ENCODE measurements at places on chromosomes 5 and 9. TPM values are rescaled to one million over a fixed set of nuclear protein-coding genes. Genes with fewer than 3 reads are reported as not detected.
A peak's percentile ranks its signal among the peaks of the same experiment; 100 is the strongest.

DNA sequence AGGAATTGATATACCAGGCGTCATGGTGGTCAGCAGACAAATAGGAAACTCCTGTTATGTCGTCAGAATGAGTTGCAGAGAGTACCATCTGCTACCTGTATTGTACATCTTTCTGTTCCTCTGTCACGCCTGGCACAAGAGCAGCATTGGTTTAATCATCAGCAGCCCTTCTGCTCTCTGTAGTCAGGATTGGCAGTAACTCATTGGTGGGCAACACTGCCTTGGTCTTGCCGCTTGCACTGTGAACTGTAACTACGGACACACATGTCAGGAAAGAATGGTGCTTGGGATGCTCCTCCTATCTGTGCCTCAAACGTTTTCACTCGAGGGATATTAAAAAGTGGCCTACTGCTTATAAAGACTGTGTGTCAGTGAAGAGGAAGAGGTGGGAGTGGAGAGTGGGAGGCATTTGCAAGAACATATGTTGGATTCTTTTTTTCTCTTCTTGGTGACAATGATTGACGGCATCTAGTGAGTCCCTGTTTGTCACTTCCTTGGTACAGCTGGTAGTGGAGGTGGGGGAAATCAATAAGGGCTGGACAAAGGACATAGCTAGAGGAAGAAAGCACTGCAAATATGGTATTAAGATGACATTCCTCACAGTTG is 76.6 kb downstream of the F2RL2 start:
- no peak for DNase-seq
- H3K36me3 ChIP-seq, result no peaks in the 10 kb centered on the region
- H3K27me3 ChIP-seq, result no peaks in the 10 kb centered on the region
- H3K27ac ChIP-seq, result peak overlapping the region; percentile 67
- H3K4me1 ChIP-seq, result peaks cover 42% of the 10 kb centered on the region

Gene SMIM33
- total RNA-seq, result not detected

DNA sequence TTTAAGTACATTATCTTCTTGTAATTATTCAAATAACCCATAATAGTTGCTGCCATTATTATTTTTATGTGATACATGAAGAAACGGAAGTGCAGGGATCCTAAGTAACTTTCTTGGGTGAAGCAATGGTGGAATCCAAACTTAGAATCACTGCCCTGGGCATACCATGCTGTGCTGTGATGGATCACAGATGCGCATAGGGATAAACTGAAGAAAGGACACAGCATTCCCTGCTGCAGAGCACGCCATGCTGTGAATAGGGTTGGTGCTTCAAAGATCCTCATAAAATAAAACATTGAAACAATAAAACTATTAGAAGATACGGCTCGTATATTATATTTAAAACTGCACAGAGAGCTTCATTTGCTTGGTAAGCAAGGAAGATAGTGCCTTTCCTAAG is 211.7 kb upstream of the ADAMTS16 start:
- no peaks in the 10 kb centered on the region for H3K36me3 ChIP-seq
- no peak for DNase-seq
- no peaks in the 10 kb centered on the region for H3K4me1 ChIP-seq
- no peak overlapping the region for H3K4me3 ChIP-seq

DNA sequence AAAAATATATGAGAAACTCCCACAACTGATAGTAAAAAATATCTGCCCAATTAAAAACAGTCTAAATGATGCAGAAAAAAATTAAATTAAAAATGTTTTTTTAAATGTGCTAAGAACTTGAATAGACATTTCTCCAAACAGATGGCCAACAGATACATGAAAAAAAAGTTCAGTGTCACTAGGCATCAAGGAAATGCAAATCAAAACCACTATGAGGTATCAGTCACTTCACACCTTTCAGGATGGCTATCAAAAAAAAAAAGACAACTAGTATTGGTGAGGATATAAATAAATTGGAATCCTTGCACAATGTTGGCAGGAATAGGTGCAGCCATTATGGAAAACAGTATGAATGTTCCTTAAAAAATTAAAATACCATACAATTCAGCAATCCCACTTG is 16.6 kb downstream of the ZNF131 start:
- no peak for DNase-seq
- H3K4me1 ChIP-seq, result no peaks in the 10 kb centered on the region
- peaks cover 45% of the 10 kb centered on the region for H3K36me3 ChIP-seq
- no peak overlapping the region for H3K27ac ChIP-seq
- no peak overlapping the region for H3K4me3 ChIP-seq

Gene ADRB2
- total RNA-seq, result 28.0 TPM

GRCh38 chr5:172078726-172079345 is 72.4 kb upstream of the FBXW11 start:
- no peak overlapping the region for H3K4me3 ChIP-seq
- no peak overlapping the region for H3K27ac ChIP-seq
- no peaks in the 10 kb centered on the region for H3K27me3 ChIP-seq
- H3K36me3 ChIP-seq, result peaks cover 23% of the 10 kb centered on the region

Gene PRSS3
- not detected for total RNA-seq

GRCh38 chr5:107331312-107331711 is 339.4 kb downstream of the EFNA5 start:
- H3K27ac ChIP-seq, result no peak overlapping the region
- H3K4me1 ChIP-seq, result no peaks in the 10 kb centered on the region
- no peaks in the 10 kb centered on the region for H3K27me3 ChIP-seq
- H3K4me3 ChIP-seq, result no peak overlapping the region
- H3K36me3 ChIP-seq, result no peaks in the 10 kb centered on the region
- DNase-seq, result no peak

Gene PCDHGA2
- total RNA-seq, result 2.5 TPM

DNA sequence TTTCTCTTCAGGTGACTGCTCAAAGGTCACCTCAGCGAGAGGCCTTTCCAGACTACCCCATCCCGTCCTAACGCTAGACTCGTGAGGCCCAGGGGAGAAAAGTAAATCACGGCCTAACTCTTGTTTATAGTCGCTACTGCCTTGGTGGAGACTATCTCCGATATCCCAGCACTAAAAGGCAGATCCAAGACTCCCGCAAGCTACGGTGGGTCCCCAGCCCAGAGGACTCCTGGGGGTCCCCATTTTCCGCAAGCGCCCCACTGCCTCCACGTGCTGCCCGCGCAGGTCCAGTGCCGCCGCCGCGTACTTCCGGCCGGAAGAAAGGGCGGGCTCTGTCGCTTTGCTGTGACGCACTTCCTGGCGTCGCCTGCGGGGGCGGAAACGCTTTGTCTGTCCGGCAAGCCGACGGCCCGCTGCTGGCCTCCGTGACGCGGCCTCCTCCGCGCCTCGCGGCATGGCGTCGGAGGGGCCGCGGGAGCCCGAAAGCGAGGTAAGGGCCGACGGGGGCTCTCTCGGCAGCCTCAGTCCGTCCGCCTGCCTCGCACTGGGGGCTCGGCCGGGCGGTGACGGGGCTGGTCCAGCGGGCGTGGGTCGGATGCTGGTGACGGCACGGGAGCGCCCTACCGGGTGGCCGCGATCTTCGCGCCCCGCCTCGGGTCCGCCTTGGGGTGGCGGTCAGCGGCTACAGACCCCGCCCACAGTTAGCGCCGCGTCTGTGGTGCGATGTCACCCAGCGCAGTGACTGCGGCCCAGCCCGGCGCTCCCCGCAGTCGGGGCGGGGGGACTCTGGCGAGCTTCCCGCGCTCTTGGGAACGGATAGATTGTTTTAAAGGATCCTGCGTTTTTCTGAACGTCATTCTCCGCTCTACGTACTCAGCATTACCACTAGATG is at the start of gene SECISBP2:
SECISBP2 (plus strand) TSS at position 378 of the 892 bp plus-strand sequence; CDS start at position 455, 77 bp downstream.
- peaks cover 26% of the 10 kb centered on the region for H3K4me1 ChIP-seq
- peaks cover 21% of the 10 kb centered on the region for H3K36me3 ChIP-seq
- H3K27ac ChIP-seq, result peak within 1 kb of the TSS; percentile 99

Gene PCDHA9
- total RNA-seq, result 0.20 TPM

Gene CATSPER3
- total RNA-seq, result 0.87 TPM

GRCh38 chr5:179123109-179123426 is 62.9 kb downstream of the ZNF354C start:
- H3K36me3 ChIP-seq, result no peaks in the 10 kb centered on the region
- no peak overlapping the region for H3K27ac ChIP-seq
- H3K27me3 ChIP-seq, result no peaks in the 10 kb centered on the region
- no peaks in the 10 kb centered on the region for H3K4me1 ChIP-seq

Gene TPM2
- total RNA-seq, result 161 TPM

Gene SELENOP
- 884 TPM for total RNA-seq

DNA sequence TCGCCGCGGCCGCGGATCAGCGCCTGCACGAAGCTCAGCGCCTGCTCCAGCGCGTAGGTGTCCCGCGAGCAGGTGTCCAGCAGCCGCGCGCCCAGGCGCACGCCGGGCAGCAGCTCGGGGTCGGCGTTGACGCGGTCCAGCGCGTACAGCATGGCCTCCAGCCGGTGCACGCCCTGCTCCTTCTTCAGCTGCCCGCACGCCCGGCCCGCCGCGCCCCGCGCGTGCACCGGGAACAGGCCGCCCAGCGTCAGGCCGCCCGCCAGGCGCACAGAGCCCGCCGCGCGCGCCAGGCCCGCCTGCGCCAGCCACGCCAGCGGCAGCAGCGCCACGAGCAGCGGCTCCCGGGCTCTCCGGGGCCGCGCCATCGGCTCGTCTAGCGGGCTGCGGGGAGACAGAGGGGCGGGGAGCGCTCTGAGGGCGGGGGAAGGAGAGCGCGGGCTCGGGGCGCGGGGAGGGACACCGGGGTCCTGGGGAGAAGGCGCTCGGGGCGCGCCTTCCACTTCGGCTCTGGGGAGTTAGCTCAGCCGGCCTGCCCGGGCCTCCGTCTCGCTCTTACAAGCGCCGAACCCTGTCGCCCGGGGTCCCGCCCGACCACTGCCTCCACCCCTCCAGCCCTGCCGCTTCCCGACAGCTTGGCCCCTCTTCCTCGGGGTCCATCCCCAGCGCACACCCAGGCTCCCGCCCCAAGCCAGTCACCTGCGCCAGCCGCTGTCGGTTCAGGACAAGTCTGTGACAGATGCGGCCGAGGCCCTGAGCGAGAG is at the start of gene GRM6:
GRM6 (minus strand) TSS at position 741 of the 761 bp plus-strand sequence; CDS start at position 365, 376 bp downstream.
- H3K27ac ChIP-seq, result no peak within 1 kb of the TSS
- no peaks in the 10 kb centered on the region for H3K4me1 ChIP-seq
- H3K36me3 ChIP-seq, result no peaks in the 10 kb centered on the region
- peaks cover 5% of the 10 kb centered on the region for H3K27me3 ChIP-seq
- H3K4me3 ChIP-seq, result no peak within 1 kb of the TSS
- DNase-seq, result no peak

Gene MYMK
- total RNA-seq, result not detected

Gene ZNF79
- 8.3 TPM for total RNA-seq

GRCh38 chr9:29659736-29660135 is 2086.5 kb upstream of the C9orf72 start:
- no peaks in the 10 kb centered on the region for H3K4me1 ChIP-seq
- no peak for DNase-seq
- no peaks in the 10 kb centered on the region for H3K27me3 ChIP-seq

GRCh38 chr5:8598356-8598755 is 729.4 kb downstream of the MTRR start:
- H3K4me1 ChIP-seq, result no peaks in the 10 kb centered on the region
- H3K27me3 ChIP-seq, result no peaks in the 10 kb centered on the region
- no peak overlapping the region for H3K27ac ChIP-seq
- no peak overlapping the region for H3K4me3 ChIP-seq
- H3K36me3 ChIP-seq, result no peaks in the 10 kb centered on the region

DNA sequence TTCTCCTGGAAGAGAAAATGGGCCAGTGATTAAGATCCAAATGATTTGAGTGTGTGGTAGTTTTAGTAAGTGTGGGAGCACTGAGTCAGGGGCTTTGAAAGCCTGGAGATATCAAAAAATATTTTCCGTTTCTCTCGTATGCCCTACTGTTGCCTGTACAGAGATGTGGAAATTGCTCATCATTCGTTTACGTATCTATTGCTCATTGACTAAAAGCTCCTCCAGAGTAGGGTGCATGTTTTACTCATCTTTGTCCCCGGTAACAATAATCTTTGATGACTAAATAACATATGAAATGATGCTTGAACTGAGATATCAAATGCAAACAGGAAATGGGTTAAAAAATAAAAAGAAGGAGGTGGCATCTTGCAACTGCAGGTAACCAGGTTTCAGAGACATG is 114.2 kb upstream of the FST start:
- H3K27ac ChIP-seq, result no peak overlapping the region
- no peaks in the 10 kb centered on the region for H3K36me3 ChIP-seq
- no peak overlapping the region for H3K4me3 ChIP-seq
- no peak for DNase-seq

Gene NKD2
- 64.4 TPM for total RNA-seq

Gene C9orf50
- total RNA-seq, result not detected

Gene NRG2
- total RNA-seq, result 1.4 TPM

GRCh38 chr5:154706416-154706815 is 48.8 kb upstream of the LARP1 start:
- no peaks in the 10 kb centered on the region for H3K36me3 ChIP-seq
- no peaks in the 10 kb centered on the region for H3K27me3 ChIP-seq
- H3K27ac ChIP-seq, result no peak overlapping the region

DNA sequence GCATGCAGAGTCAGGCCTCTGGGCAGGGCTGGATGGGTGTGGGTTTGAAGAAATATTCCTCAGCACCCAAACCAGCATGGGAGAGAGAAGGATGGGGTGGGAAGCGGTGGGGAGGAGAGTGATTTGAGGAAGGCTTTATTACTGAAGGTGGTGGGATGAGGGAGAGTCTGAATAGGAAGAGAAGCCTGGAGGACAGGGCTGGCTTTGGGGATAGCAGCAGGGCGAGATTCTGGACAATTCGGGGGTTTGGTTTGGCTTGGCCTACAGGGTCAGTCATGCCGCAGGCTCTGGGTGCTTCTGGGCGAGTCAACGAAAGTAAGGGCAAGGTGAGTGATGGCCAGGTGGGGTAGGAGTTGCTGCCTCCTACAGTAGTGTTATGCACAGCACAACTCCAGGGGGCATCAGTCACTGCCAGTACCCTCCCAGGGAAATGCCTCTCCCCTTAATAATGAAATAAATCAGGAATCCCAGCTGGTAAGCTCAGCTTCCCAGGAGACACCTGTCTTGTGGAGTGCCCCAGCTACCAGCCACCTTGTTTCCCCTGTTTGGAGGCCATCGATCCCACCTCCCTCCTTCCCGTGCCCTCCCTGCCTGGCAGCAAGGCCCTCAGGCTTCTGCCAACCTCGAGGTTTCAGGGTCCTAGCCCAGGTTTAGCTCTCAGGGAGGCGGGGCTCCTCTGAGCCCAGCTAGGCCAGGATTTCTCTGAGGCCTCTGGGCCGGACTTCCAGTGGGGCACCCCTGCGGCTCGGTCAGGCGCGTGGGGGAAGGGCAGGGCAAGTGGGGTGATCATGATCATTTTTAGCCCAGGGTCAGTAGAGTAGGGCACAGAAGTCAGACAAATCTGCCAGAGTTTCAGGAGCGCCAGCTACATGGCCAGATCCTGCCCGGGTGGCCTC is 741 bp upstream of the NKX2-5 start:
- DNase-seq, result no peak
- peaks cover 35% of the 10 kb centered on the region for H3K4me1 ChIP-seq
- H3K27me3 ChIP-seq, result peaks cover 97% of the 10 kb centered on the region
- no peaks in the 10 kb centered on the region for H3K36me3 ChIP-seq
- no peak overlapping the region for H3K27ac ChIP-seq

GRCh38 chr9:123074628-123075027 is 41.2 kb downstream of the GPR21 start:
- no peak overlapping the region for H3K4me3 ChIP-seq
- H3K4me1 ChIP-seq, result peaks cover 16% of the 10 kb centered on the region
- peak overlapping the region; percentile 43 for H3K27ac ChIP-seq
- no peaks in the 10 kb centered on the region for H3K27me3 ChIP-seq
- peaks cover 77% of the 10 kb centered on the region for H3K36me3 ChIP-seq

Gene CDH6
- total RNA-seq, result 9.4 TPM

Measured in upper lobe of right lung (tissue), 1 donor.